ENCODE measurements at places on chromosomes 16 and 17. TPM values are rescaled to one million over a fixed set of nuclear protein-coding genes. Genes with fewer than 3 reads are reported as not detected.
A peak's percentile ranks its signal among the peaks of the same experiment; 100 is the strongest.

Gene G6PC1
- not detected for total RNA-seq

Gene CEMP1
- 0.27 TPM for total RNA-seq

Gene ZFP90
- 29.1 TPM for total RNA-seq

Gene ST6GALNAC1
- 1.6 TPM for total RNA-seq

Gene NPIPB8
- not detected for total RNA-seq

Gene ANKS3
- 22.1 TPM for total RNA-seq

Gene TMEM220
- total RNA-seq = 17.0 TPM

Gene GLIS2
- total RNA-seq = under 0.01 TPM

Gene CIBAR2
- not detected for total RNA-seq

Gene AANAT
- under 0.01 TPM for total RNA-seq

DNA sequence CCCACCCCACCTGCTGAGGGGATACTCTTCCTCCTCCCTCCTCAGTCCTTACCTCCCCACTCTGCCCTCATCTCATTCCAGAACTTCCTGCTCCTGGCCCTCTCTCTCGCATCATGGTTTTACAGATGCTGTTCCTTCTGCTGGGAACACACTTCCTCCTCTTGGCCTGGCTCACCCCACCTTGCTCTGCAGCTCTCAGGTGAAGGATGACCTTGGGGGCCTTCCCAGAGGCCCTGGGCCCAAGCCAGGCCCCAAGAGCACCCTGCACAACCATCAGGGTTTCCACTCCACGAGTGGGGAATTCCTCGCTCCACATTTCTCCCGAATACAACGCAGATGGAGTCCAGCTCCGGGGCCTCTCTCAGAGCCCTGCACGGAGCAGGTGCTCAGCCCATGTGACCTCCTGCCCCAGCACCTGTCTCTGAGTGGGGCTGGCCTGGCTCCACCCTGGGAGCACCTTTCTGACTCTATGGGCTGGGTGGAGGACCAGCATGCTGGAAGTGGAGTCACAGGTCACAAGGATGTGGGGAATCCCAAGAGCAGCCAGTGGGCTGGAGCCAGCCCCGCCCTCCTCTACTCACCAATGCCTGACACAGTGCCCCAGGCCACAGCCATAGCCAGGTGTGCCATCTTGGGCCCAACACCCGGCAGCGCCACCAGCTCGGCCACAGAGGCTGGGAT, 4.5 kb downstream of the NTHL1 start:
- DNase-seq = no peak

- no peak for DNase-seq
Observed at GRCh38 chr17:55241097-55241496, 23.7 kb upstream of the HLF start.

- DNase-seq = no peak
Observed at GRCh38 chr16:57666353-57667047, 1.6 kb upstream of the ADGRG3 start.

DNA sequence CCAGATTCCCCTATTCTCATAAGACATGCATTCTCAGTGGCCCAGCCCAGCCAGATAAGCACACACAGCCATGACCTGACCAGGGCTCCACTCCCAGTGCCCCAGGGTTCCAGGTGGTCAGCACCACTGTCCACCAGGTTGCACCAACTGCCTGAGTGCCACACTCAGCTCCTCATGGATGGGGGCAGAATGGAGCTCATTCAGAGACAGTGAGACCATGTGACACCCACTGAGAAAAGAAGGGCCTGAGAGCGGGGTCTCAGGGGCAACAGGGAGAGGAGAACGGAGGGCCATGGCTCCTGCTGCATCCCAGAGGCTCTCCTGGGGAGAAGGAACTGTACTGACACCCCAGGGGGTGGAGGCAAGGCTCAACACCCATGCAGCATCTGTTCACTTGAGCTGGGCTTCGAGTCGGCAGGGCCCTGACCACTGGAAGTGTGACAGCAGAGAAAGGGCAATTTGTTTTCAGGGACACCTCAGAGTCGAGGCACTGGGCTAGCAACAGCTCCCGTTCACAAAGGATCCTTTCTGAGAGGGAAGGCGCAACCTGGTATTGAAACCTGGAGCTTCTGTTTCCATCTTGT, 18.7 kb upstream of the SLC38A8 start:
- no peak for DNase-seq

- no peak for DNase-seq
Observed at GRCh38 chr17:10357768-10358167, 15.0 kb downstream of the MYH13 start.

- DNase-seq = no peak
Observed at GRCh38 chr17:82318169-82318498, 726 bp upstream of the CD7 start.

DNA sequence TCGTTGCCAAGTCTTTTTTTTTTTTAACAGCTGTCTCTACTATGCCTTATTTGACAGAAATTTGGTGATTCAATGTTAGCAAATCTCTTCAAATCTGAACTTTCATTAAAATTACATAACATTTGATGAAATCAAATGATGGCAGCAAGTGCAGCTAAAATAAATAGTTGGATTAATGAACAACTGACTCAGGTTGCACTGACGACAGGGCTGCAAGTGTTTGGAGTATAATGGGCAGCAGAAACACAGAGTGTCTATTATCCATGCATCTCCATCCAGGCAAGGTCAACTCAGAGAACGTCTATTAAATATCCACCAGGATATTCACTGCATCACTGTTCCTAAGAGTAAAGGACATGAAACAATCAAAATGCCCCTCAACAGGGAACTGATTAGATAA, 109.8 kb downstream of the SLC39A11 start:
- DNase-seq = no peak

GRCh38 chr17:1000597-1001461, 3.9 kb downstream of the TIMM22 start:
- no peak for DNase-seq

GRCh38 chr17:33527290-33527689, 234.2 kb upstream of the ASIC2 start:
- DNase-seq = no peak

GRCh38 chr17:79154446-79154845, 79.8 kb downstream of the ENGASE start:
- no peak for DNase-seq

DNA sequence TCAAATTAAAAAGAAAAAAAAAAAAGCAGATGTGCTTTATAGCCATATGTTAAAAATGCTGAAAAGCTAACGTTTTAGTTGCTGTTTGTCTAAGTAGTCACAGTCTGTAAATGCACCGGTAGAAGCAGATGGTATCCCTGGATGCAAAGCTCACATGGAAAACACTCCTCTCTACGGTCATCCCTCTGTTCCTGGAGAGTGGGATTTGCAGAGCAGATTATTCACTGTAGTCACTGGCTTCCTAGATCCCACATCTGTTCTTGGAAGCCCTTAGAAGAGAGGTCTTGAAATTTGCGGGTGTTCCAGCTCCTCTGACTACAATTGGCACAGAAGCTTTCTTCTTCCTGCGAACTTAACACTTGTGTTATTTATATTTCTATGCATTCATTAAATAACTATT, 186.6 kb downstream of the PMP22 start:
- DNase-seq = no peak

GRCh38 chr16:5874899-5875298, 777.3 kb upstream of the EEF2KMT start:
- no peak for DNase-seq

- no peak for DNase-seq
Observed at GRCh38 chr17:67836205-67836987, 11.1 kb downstream of the BPTF start.

GRCh38 chr17:80908211-80908610, 83.4 kb upstream of the CHMP6 start:
- no peak for DNase-seq

GRCh38 chr16:10355589-10355988, 30.3 kb upstream of the ATF7IP2 start:
- DNase-seq = no peak

GRCh38 chr17:27939474-27940465, 46.6 kb upstream of the LYRM9 start:
- DNase-seq = no peak

DNA sequence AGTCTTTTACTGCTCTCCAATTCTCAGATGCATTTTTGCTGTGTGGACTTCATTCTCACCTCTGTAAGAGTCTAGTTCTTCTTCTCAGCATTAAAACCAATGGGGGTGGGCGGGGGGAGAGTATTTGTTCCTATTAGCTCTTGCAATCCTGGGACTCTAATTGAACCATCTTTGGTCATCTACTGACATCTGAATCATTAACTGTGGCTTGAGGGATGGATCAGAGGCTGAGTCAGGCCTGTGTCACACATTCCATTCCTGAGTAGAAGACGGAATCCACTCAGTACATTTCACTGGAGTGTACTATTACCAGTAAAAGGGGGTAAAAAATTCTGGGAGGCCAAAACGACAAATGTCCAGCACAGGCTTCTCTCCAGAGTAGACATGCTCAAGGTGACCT, 12.8 kb upstream of the ZNF23 start:
- no peak for DNase-seq

- no peak for DNase-seq
Observed at GRCh38 chr16:66507731-66508239, 42.1 kb downstream of the TK2 start.

DNA sequence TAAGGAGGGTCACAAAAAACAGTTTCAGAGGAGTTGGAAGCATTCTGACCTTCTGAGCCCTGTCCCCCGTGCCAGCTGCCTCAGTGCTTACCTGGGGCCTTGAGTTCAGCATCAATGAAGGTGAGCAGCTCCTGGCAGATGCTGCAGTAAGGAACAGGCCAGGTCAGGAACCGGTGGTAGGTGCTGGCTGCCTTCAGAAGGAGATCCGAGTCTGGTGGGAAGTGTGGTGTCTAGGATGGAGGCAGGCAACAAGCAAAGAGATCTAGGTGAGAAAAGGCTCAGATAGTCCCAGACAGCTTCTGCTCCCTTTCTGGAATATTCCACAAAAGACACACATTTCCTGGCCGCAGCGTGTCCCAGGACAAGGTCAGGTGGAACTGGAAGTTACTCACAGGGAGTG, 37.2 kb upstream of the PIK3R6 start:
- DNase-seq = no peak

DNA sequence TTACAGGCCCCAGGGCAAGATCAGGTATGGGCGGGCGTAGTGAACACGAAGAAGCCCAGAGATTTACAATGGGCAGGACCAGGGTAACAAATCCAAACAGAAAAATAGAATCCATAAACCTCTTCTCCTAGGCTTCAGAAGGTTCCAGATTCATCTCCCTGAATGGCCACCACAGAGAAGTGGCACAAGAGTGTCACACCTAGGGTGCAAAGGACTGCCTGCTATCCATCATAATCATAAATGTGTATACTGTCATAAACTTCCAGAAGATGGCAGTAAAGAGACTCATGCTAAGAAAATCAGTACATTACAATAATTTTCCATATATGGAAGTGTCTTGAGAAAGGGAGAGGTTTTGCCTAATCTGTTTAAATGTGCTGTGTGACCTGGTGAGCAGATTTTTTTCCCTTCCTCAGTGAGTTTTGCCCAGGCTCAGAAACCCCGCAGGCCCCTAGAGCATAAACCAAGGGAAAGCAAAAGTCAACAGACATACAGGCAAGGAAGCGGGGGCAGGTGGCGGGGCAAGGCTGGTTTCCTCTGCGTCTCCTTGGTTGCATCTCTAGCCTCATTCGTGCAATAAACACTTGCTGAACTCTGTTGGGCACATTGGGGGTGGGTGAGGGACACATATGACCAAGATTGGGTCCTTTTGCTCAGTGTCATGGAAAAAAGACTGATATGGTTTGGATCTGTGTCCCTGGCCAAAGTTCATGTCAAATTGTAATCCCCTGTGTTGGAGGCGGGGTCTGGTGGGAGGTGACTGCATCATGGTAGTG, 92.0 kb upstream of the CDH5 start:
- DNase-seq = no peak

DNA sequence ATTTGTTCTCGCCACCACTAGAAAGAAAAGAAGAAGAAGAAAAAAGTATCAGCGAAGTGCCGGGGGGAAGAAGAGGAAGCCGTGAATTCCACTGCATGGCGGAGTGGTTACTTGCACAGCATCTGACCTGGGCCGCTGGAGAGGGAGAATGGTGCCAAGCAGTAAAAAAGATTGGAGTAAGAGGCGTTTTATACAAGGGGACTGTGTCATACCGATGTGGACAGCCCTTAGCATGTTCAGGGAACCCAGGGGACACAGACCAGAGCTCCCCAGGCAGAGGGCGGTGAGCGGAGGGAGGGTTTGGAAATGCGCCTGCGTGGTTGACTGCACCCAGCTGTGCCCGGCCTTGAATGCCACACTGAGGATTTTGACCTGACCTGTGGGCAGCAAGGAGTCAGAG, 52.8 kb downstream of the PLXDC1 start:
- DNase-seq = no peak

- peak; percentile 91 for DNase-seq
Observed at GRCh38 chr16:80806927-80807340, 2.5 kb upstream of the CDYL2 start.

DNA sequence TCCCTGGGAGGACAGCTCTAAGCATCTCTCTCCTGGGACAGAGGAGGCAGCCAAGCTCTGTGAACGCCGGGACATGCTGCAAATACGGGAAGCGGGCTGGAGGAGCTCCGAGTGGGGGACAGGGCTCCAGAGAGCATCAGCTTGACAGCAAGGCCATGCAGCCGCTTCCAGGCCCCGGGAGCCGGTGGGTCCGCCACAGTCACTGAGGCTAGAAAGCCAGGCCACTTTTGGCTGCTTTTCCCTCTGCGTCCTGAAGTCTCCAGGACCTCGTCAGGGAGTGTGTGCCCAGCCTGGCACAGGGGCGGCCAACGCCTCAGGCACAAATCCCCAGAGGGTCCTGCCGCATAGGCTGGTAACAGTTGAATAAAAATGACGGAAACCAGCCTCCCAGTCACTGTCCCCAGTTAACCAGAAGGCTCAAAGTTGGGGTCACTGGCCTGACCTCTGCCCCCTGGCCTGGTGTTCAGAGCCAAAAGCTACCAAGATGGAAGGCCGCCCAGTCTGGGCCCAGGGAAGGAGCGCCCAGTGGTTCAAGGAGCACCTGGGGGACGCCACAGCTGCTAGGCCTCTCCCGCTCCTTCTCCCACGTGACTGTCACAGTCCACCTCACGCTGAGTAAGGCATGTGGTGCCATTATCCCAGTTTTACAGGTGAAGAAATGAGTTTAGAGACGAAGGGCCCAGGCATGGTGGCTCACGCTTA, 3.2 kb upstream of the TRIM65 start:
- DNase-seq = no peak

DNA sequence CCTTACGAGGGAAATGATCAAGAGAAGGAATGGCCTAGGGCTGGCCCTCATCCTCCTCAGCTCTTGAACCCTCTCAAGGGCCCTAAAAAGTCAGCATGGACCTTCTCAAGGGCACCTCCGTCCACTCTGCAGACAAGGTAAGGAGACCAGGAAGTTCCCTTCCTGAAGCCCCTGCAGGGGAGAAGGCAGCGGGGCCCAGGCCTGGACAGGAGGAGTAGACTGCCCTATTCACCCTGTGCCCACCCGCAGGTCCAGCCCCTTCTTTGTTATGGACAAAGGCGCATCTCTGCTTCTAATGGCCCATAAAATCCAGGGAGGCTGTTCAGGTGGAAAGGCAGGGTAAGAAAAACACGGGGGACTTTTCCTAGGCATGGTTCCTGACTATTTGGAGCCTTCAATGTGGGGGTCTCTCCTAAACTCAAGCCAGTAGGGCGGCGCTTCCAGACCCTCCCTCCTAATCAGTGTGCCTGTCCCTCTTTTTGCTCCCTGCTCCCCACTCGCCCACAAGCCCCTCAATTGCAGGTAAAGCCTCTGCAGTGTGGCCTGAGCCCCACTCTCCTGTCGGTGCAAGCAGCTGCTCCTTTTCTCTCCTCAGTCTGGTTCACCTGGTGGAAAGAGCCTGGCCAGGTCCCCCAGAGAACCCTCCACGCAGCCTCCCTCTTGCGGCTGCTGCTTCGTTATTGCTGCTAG, 28.2 kb downstream of the AXIN2 start:
- no peak for DNase-seq
